ENCODE measurements at places on chromosomes 6 and 20. TPM values are rescaled to one million over a fixed set of nuclear protein-coding genes. Genes with fewer than 3 reads are reported as not detected.
A peak's percentile ranks its signal among the peaks of the same experiment; 100 is the strongest.

DNA sequence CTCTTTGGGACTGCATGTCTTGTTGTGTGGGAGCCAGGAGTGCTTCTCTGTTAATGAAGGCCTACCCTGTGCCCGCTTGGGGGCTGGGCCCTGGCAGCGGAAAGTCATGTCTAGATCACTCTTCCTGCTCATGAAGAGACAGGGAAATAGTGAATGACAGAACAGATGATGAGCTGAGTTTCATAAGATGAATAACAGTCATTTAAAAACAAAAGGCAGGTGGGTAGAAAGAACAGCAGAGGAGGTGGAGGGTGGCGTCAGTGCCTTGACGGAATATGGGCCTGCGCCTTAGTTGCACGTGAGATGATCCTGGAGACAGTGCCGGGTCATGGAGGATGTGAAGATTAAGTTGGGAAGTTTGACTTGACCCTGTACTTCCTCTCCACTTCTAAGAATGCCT lies 85.5 kb downstream of the ARID1B start:
- DNase-seq = no peak

DNA sequence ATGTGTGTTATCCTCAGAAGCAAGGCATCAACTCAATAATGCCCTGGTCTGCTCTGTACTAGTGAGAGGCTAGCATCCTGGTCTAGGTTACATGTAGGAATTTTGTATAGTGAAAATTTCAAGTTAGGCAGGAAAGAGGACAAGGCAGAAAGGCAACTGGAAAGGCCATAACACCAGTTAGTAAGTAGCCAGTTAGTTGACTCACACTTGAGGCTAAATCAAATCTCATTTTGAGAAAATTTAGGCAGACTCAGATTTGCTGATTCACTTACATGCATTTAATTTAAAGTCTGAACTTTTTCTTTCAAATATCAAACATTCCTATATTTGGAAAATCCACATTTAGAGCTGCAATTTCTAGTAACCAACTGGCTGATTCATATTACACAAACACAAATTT lies 184.5 kb upstream of the TCF21 start:
- no peak for DNase-seq

DNA sequence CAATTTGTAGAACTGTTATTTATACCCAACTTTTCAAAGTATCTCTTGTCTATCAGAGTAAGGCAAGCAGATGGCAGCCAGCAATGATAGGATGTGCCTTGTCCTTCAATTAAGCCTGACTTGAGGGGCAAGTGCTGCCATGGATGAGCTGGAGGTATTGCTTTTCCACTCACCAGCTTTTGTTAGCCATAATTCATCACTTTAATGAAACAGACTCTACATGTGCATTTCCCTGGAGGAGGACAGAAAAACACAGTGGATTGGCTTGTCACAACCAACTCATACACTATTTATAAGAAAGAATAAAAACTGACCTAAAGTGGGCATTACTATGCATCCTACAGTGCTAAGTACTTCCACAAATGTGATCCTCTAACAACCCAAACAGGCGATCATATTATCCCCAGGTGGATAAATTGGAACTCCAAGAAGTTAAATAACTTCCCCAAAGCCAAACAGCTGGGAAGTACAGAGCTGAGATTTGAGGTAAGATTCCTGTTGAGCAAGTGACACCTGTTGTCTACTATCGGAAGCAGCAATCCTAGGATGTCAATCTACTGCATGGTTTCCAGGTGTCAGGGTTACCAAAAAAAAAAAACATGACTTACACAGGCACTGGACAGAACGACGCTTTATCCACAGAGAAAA lies 73.9 kb upstream of the NRSN1 start:
- DNase-seq = no peak

GRCh38 chr6:121436274-121436857 lies 920 bp downstream of the GJA1 start:
- DNase-seq = peak; percentile 21

DNA sequence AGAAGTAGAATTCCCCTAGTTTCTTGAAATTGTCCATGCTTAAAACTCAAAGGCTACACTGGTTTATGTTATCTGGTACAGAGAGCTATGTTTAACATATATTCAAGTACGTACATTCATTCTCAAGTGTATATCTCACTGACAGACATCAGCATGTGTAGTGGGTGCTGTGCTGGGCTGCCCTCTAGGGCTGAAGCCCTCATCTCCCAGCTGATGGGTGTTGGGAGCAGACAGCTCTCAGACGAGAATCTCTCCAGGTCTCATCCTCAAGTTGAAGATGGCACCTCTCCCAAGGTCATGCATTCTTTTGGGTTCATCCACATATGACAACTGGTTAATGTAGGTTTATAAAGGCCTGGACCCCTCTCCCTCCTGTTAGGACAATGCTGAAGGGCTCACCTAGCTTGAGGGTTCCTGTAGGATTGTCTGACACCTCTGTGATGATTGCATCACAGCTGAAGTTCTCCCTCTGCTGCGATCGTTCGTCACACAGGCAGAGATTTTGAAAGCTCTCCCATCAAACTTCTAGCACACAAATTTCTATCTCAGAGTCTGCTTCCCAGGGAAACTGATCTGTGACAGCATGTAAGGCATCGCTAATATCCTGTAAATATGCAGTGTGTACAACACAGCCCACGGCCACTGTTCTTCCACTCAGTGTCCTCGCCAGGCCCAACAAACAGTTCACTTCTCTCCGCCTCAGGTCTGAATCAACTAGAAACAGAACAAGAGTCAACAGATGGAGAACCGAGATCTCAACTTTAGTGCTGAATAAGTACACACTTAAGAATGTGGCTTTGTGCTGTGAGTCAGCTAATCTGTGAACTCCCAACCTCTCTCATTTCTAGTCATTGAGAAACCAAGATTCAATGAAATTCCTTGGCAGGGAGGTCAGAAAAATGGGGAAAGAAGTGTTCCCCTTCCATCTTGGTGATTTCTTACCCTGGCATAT lies 43.2 kb downstream of the PREP start:
- no peak for DNase-seq

DNA sequence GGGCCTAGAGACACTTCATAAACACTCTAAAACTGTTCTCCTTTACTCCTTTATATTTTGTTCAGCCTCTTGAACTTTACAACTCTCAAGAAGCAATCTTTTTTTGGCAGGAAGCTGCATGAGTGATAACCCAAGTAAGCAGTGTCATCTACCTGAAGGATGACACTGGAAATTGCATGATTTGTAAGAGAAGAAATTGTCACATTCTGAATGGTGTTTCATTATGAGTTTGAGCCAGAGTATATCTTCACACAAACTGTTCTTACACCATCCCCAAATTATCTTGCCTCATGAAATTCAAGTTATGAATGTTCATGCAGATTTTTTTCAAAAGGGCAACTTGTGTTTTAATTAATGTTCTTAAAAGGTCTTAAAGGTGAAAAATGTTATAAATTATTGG lies 799.3 kb downstream of the TBC1D32 start:
- DNase-seq = no peak

The PHACTR1 gene
- total RNA-seq = 12.7 TPM

GRCh38 chr20:45012682-45013302 lies 46.5 kb downstream of the STK4 start:
- DNase-seq = no peak

- peak; percentile 73 for DNase-seq
These were observed at the start of gene RGL2 for GRCh38 chr6:33298773-33299236. Gene RGL2 (minus strand): TSS chr6:33298942. CDS start chr6:33298610, 332 bp downstream.

The KPNA5 gene
- total RNA-seq = 15.5 TPM

DNA sequence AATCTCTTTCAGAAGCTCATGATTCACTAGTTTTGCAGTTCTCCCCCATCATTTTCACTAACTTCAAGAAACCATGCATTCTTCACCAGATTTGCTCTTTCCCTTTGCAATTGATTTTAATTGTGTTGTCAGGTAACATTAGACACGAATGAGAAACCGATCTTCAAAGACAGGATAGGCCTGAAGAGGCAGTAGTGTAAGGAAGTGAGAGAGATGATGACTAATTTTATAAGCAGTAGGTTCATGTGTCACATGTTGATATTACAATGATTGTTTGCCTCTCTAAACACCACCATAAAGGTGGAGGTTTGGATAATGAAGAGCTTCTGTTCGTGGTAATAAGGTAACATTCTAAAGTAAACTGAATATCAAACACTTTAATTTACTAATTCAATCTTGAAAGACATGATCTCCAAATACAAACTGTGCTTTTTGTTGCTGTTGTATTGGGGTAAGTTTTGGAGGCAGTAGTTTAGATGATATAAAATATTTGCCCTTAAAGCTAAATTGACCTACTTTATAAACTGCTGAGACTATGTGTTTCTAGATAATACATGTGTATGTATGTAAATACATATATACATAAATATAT lies 207.2 kb downstream of the PHACTR1 start:
- no peak for DNase-seq

DNA sequence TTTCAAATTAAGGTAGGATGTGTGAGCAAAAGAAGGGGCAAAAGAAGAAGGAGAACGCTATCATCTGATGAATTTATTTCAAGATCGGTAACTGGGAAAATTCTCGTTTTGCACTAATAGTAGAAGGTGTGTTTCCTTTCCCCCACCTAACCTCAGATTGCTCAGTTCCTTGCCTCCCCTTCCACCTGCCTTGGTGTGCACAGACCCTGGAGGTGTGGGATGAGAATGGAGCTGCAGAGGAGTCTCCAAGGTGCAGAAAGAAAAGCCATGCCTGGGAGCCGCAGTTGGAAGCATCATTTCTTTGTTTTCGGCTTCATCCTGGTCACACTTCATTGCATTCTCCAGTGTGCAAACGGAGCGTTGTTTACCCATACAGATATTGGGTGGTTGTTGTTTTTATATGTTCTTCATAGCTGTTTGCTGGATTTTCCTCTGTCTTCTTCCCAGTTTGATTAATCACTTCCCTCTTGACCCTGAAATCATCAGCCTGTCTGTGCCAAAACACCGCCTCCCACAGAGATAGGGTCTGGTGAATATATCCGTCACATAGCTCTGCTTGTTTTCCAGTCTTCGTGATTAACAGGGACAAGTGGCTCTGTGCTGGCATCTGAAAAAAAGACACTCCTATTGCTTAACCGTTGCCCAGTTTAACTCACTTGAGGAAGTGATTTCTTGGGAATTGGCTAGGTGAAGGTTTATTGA lies 40.2 kb upstream of the NEDD9 start:
- DNase-seq = no peak

The VNN1 gene
- total RNA-seq = 0.89 TPM

GRCh38 chr20:31822421-31823330 lies 3.5 kb downstream of the MYLK2 start:
- DNase-seq = peak; percentile 58

Measured in skin of body (tissue), 3 donors.